ENCODE measurements at places on chromosomes 11 and 22.

DNA sequence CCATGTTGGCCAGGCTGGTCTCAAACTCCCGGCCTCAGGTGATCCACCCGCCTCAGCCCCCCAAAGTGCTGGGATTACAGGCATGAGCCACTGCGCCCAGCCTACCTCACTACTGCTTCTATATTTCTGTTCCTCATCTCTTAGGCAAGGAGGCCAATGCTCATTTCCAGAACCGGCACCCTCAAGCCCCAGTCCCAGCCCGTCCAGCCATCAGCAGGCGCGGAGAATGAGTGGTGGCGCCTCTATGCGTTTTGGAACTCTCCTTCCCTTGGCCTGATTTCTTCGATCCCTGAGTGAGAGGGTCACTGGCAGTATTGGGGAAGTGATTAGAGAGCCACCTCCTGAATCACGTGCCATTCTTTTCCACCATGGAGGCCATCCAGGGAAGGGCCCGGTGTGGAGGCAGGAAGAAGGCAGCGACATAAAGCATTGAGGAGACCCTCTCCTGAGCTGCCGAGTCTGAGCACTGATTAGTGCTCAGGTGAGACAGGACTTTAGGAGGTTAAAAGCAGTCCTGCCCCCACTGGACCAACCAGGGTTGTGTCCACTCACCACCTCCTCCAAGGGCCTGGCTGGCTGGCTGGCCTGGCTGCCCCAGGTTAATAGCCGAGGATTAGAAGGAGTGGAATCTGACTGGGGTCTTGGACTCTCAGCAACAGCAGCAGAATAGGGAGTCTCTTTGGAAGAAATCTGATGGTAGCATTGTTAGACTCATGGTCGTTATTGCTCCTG, 8.7 kb downstream of the GRIK4 start:
- DNase-seq = no peak

DNA sequence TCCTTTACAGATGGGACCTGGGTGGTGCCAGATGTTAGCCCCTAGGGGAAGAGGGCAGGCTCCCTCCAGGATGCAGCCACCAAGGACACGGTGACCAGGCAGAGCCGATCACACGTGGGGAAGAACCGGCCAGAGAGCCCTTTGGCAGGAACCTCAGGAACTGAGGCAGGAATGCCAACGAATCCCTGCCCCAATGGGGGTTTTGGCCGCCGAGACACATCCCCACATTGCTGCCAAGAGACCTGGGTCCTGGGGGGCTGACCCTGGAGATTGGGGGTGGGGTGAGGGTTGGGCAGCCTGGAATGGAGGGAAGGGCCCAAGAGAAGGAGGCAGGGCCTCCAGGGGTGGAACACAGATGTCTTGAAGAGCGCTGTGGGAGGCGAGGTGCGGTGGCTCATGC, 28.7 kb upstream of the LMO1 start:
- DNase-seq = no peak

GRCh38 chr22:31138126-31138525, 2.2 kb downstream of the PLA2G3 start:
- DNase-seq = no peak

DNA sequence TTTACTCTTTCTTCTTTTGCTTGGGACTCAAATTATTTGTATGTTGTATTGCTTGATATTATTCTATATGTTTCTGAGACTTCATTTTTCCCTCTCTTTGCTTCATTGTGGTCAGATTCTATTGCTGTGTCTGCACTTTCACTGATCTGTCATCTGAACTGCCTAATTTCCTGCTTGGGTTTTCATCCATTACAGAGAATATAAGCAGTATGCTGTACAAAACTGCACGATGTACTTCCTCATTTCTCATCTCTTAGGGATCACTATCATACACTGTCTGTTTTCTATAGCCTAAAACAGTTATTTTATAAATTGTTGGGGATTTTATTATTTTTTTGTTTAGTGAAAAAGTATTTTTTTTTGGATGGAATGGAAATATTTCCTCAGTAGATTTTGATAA, 736.7 kb upstream of the ANO5 start:
- DNase-seq = no peak

DNA sequence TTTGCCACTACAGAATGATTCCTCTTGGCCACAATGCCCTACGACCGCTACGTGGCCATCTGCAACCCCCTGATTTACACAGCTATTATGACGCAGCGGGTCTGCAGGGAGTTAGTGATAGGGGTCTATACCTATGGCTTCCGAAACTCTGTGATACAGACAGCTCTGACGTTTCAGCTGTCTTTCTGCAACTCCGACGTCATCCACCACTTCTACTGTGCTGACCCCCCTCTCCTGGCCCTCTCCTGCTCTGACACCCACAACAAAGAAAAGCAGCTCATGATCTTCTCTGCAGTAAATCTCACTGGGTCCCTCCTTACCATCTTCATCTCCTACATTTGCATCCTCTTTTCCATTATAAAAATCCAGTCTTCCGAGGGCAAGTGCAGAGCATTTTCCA, 52.3 kb upstream of the OR5P2 start:
- DNase-seq = no peak

DNA sequence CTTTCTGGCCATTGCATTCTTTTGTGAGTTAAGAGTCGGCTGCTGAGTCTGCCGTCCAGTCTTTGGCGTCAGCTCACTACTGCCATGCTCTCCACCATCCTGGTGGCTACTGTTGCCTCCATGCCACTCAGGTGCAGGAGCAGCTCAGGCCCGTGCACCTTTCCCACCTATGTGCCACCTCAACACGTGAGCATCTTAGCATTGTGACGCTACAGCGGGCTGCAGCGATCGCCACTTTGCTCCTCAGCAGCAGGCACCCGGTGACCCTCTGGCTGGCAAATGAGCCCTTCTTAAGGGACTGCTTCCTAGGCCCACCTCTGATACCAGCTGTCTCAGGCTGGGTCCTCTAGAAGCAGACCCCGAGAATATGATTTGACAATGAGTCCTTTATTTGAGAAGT, 11.5 kb upstream of the KMT5B start:
- no peak for DNase-seq

GRCh38 chr11:8318536-8318935, 54.9 kb upstream of the LMO1 start:
- no peak for DNase-seq

GRCh38 chr22:35426801-35427140, 26.8 kb downstream of the MCM5 start:
- no peak for DNase-seq

GRCh38 chr11:121476379-121477032, 23.7 kb upstream of the SORL1-AS1 start:
- no peak for DNase-seq

- no peak for DNase-seq
Measured at GRCh38 chr11:70322666-70323065, 52.2 kb downstream of the PPFIA1 start.

All from stimulated activated CD8-positive, alpha-beta memory T cell treated with anti-CD3 and anti-CD28 coated beads, Interleukin-15, amount 100 ng/mL, for 1 hour (primary cell).